NCI-H2029 treated with DMSO at 0.1 percent for 48 hours (cell line): ENCODE measurements at places on chromosomes 2 and 18.

GRCh38 chr2:9646196-9647030, 15.6 kb upstream of the YWHAQ start:
- DNase-seq, result no peak

DNA sequence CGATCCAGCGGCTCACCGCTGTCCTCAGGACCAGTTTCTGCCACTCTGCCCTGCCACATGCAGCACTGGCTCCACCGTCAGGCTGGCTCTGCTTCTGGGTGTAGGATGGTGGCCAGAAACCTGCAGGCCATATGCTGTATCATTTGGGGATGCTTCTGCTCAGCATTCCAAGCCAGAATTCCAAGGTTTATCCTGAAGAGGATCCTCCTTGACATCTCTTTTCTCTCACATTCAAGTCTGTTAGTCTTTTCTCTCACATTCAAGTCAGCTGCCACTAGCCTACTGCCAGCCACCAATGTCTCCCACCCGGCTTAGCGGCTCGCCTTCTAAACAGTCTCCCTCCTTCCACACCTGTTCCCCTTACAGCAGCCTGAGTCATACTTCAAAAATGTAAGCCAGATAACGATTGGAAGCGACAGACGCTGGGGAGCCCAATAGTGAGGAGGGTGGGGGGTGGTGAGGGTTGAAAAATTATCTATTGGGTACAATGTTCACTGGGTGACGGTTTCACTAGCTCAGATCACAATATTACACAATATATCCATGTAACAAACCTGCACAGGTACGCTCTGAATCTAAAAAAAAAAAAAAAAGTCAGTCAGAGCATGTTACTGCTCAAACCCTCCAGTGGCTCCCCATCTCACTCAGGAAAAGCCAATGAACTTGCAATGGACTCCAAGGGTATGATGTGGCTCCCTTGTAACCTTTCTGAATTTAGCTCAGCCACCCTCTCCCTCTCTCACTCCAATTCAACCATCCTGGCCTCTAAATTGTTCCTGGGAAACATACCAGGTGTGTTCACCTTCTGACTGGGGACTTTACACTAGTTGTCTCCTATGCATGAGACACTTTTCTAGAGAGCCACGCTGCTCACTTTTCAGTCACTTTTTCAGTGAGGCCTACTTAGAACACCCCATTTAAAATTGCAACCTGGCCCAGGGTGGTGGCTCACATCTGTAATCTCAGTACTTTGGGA, 38.8 kb upstream of the SP3 start:
- DNase-seq, result no peak

DNA sequence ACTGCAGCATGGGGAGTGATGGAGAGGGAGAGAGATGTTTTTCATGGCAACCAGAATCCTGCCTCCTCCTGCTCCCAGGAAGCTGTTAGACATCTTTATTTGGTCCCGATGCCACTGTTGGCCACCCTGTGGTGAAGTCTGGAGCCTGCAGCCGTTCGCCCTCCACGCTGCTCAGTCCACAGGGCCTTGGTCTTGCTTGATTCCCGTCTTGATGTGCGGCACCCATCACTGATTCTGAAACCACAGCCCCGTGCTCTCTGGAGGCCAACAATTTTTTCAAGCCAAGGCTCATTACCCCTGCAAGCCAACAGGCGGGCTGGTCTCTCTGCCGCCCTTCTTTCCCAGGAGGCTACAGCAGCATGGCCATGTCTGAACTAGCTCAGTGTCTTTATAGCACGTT, 24.5 kb downstream of the SIGLEC15 start:
- DNase-seq, result no peak

DNA sequence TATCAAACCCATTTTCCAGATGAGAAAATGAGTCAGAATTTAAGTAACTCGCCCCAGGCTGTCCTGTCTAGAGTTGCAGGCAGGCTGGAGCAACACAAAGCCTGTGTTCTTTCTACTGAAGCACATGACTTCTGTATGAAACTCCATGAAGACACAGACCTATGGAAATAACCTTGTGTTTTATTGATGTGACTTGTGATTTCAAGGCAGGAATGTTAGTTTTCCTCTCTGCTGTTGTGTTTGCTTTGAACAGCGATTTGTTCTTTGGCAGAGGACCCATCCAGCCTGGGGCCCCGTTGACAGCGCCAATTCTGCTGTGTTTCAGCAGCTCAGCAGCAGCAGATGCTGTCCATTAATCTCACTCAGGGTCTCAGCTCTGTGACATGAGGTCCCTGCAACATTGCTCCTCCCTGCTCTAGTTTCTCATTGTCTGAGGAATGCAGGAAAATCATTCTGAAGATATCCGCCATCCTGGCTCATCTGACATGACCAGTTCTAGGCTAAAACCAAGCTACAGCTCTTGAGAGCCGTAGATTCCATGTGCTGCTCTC, 344.3 kb upstream of the RAB12 start:
- no peak for DNase-seq

DNA sequence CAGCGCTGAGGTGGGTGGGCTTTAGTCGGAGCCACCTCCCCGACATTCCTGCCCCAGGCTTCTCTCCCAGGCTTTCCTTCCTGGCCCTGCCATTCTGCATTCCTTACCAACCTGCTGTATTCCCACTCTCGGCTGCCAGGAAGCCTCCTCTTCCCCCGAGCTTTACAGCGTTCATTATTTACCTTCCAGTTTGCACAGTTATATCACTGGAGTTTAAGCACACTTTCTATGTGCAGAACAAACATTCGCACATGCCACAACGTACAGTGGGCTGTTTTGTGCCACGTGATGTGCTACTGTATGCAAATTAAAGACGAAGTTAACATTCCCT, 246.3 kb downstream of the SOX11 start:
- no peak for DNase-seq

- no peak for DNase-seq
These were observed 849.1 kb downstream of the CNTNAP5 start for GRCh38 chr2:124874219-124874618.

GRCh38 chr2:17107871-17108270, 410.4 kb downstream of the RAD51AP2 start:
- DNase-seq, result no peak

GRCh38 chr2:202237787-202238233, 587 bp downstream of the SUMO1 start:
- DNase-seq, result no peak
